ENCODE measurements at places on chromosomes 7 and 10.

- DNase-seq, result peak; percentile 92
These were observed 4.8 kb upstream of the TRDMT1 start for GRCh38 chr10:17206210-17206709.

- no peak for DNase-seq
These were observed 34.5 kb downstream of the PAXIP1 start for GRCh38 chr7:154968336-154969001.

DNA sequence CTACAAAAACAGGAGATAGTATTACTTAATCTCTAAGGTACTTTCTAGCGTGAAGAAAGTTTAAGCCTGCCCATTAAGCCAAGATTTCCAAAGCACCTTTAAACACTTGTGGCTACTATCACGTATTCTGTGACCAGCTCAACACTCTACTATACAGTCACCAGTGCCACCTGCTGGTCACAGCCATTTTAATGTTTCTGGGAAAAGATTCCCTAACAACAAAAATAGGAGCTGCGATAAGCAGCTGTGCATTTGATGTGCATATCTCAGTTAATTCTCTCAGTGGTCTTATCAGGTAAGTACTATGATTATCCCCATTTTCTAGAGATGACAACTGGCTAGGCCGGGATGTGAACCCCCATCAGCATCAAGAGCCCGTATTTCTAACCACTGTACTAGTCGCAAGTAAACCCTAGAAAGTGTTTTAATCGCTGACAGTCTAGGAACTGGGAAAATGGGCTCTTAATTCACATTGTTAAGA is 860 bp downstream of the SEC31B start:
- peak; percentile 70 for DNase-seq

DNA sequence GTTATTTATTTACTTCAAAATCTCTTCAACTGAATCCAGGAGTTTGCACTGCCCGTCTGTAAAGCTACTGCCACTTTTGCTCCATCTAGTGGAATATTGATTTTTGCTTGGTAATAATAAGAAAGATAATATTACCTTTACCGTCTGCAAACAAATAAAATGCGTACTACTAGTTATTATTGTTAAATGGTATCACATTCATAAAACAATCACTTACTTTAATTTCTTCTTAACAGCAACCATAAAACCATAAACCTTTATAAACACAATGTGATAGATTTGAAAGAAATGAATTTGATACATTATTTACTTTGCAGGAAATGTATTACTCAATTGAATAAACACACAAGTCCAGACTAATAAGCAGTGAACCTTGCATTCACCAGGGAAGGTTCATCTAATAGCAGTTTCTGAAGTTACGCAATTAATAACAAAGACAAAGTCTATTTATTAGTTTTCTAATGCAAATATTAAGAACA is 6.4 kb downstream of the AGMO start:
- DNase-seq, result peak; percentile 85

GRCh38 chr7:110626414-110626813 is 464.5 kb upstream of the LRRN3 start:
- DNase-seq, result no peak

DNA sequence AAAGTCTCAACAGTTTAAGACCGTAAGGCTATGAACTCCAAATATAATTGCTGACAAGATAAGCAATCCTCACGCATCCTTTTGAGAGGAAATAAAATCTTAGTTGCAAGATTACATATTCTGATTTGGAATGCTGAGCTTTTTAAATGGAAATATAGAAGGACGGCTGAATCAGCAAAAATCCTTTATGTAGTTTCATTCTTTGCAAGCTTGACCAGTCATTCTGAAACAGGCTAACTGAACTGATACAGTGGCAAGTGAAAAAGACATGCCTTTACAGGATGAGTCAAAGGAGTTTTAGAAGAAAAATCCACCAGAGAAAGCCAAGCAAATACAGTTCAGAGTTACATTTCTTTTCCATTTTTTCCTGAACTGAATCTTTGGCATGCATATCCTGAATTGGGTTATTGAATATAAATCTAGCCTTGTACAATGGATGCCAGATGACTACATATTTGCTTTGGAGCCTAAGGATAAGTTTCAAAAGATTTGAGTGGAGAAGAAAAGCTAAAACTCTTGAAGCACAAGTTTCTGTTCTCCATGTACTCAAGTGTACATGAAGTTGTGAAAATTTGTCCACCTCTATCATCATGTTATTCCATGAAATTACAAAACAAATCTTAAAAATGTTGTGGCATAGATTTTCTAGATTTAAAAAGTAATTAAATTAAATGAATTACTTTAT is 4.4 kb downstream of the VIM start:
- no peak for DNase-seq

DNA sequence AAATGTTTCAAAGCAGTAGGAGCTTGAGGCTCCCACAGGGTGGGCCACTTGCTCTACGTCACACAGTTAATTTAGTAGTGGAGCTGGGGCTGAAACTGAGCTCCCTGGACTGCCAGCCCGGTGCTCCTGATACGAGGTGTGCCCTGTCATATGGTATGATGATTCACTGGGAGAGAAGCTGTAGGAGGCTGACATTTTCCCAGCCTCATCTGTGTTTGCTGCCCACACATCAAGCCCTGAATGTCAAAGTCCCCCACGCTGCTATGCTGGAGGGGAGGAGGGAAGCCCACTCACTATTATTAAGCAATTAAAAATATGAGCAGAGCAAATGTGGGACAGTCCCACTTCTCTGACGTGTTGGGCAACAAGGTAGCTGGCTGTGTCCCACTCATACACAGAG is 81.2 kb upstream of the SORCS3 start:
- no peak for DNase-seq

GRCh38 chr10:93299606-93300287 is 182.4 kb downstream of the MYOF start:
- no peak for DNase-seq

- peak; percentile 41 for DNase-seq
These were observed 5.5 kb upstream of the LIPN start for GRCh38 chr10:88754287-88754686.

- DNase-seq, result no peak
These were observed 28.6 kb downstream of the FAM13C start for GRCh38 chr10:59333701-59334100.
